EH (cell line): ENCODE measurements at places on chromosomes 5 and 9.

DNA sequence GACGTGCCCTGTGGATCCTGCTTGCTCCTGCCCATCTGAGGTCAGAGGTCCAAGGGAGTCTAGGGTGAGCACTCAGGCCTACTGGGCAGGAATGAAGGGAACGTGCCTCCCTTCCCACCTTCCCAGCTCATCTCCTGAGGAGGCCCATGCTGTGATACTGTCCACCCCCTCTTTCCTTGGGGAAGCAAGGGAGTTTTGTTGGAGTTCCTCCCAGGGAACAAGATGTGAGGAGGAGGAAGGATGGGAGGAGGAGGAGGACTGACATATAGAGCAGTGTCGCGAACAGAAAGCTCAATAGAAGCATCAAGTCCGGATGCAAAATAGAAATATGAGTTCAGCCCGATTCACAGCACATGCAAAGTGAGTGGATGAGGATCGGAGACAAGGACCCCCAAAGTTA, 41.0 kb downstream of the SLC6A7 start:
- DNase-seq: no peak

GRCh38 chr9:88072831-88073375, 65.4 kb downstream of the SPATA31C2 start:
- peak; percentile 69 for DNase-seq

GRCh38 chr5:14440582-14441431, 140.8 kb upstream of the OTULINL start:
- peak; percentile 98 for DNase-seq

- no peak for DNase-seq
Measured at GRCh38 chr5:6572825-6573380, 59.9 kb downstream of the NSUN2 start.

DNA sequence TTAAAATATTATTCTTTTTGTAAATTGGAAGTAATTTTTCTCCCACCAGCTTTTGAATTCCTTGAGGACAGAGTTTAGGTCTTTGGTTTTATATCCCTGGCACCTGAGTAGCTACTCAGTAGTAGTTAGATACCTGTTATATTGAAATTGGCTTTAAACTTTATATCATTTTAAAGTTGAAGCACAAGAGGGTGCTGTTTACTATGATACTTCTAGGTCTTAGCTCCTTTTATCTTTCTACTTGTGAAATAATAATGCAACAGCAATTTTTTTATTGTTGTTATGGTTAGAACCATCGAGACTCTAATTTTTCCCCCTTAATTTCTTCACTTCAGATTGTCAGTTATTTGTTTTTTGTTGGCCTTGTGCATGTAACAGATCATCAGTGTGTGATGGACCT, 46.3 kb downstream of the AP3S1 start:
- peak; percentile 36 for DNase-seq

DNA sequence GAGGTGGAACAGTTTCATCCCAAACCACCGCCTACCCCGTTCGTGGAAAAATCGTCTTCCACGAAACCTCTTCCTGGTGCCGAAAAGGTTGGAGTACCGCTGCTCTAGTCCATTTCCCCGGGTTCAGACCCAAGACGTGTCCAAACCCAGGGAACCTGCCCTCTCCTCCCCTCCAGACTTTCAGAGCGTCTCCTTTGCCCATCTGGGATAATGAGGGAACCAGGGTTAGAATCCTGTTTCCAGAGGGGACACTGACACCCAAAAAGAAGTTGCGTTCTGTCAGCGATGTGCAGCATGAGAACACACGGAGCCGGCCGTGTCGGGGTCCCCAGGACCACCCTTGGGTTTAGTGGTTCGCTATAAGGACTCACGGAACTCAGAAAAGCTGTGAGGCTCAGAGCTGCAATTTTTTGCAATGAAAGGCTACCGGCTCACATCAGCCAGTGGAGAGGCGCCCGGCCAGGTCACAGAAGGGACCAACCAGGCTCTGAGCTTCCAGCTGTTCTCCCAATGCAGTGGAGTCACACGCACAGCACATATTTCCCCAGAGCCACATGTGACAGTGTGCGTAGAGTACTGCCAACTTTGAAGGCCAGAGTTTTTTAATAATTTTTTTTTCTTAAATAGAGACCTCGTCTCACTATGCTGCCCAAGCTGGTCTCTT, 19.4 kb downstream of the LAMC3 start:
- DNase-seq: no peak

DNA sequence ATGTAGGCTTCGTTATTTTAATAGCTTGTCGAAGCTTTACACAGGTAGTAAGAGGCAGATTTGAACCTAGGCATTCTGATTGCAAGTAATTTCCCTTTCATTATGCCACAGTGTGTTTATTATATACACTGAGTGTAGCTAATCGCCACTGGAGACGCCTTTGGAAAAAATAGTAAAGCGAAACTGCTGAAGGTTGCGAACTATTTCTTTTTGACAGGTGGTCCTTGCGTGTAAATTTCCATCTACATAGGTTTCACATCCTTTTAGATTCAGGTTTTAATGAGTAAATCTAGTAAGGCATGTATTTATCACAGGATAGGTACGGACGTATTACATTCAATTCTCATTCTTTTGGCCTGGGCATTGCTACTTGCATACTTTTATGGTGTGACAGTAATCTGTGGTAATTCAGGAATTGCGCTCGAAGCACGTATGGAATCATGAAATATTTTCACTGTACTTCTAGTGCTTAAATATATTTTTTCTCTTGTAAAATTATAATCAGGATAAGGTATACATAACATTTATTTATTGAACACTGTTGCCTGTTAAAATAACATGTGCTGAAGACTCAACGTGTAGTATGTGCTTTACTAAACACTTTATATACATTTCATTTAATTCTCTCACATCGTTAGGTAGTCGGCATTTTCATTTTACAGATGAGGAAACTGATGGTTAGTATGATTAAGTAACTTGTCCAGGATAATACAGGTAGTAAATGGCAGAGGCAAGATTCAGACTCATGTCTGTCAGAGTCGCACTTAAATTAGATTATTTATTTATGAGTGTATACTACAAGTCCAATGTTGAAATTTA, 1.8 kb downstream of the MARCHF6 start:
- DNase-seq: peak; percentile 89

DNA sequence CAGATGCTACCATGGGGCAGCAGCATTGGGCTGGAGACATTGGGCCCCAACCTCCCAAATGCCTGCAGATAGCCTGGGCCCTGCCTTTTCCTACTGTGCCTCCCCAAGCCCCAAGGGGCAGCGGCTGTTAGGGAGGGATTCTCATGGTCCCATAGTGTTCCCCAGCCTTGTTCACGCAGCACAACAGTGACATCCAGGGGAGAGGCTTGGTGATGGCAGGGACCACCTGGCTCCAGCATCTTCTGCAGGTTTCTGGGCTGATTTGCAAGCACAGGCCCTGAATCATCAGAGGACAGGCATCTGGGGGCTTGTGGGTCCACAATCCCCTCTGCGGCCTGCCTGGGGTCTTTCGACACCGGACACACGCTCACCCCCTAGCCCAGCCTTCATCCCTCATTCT, 354.6 kb downstream of the SLIT3 start:
- no peak for DNase-seq

DNA sequence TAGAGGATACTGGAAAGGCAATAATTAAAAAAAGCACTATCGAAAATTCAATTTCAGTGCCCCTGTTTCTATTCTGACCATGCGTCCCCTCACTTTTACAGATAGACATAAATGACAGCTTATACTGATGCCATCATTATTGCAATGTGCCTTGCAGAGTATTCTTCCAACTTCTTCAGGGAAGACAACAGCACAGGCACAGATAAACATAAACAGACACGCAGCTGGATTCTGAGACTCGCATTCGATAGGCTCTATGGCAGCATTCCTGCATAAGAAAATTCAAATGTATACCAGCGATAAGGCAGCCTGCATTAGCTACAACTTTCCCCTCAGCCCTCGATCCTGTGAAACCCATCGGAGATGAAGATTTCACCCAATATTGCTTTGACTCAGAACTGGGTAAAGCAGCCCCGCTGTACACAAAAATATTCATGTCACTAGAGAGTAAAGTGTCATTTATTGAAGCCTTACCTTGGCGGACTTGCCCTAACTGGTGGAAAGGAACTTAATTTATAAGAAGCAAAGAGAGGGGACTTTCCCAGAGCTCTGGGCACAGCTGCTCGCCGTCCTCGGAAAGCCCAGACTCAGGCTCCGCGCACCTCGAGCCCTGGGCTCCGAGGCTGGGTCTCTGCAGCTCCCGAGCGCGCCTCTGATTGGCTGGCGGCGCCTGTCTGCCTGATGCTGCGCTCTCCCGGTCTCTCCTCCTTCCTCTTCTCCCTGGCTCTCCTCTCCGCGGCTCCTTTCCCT, at the start of gene CDH18:
TSS of gene CDH18 (minus strand) at position 589 of the 750 bp plus-strand sequence. CDS start 149,214 bp downstream, outside the sequence.
- DNase-seq: peak; percentile 70

DNA sequence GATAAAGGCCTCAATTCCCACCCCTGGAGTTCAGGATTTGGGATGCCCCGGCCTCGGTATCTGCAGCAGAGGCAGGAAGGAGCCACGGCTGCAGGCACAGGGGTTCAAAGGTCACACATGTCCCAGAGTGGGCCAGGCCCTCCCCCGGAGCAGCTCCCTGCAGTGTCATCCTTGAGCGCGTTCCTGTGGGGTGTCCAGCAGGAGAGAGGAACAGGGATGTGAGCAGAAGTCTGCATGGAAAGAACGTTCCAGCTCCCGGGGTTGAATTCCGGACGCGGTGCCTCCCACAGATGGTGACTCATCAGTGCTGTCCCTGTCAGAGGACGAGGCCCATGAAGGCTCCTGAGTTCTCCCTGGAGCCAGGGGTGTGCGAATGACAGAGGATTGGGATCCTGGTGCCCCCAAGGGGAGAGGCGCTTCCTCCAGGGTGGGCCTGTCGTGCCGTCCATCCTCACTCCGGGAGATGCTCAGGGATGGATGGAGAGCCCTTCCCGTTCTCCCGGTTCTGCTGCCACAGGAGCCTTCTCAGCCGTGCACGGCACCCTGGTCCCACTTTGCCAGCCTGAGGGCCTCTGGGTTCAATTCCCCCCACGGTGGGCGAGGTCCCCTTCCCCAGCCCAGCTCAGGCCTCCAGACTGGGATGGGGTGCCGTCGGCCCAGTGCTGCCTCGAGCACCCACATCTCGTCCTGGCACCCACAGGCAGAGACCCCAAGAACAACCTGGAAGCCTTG, 3.1 kb downstream of the LCN1 start:
- DNase-seq: peak; percentile 77

- DNase-seq: no peak
Measured at GRCh38 chr5:24232929-24233498, 411.8 kb downstream of the CDH10 start.

DNA sequence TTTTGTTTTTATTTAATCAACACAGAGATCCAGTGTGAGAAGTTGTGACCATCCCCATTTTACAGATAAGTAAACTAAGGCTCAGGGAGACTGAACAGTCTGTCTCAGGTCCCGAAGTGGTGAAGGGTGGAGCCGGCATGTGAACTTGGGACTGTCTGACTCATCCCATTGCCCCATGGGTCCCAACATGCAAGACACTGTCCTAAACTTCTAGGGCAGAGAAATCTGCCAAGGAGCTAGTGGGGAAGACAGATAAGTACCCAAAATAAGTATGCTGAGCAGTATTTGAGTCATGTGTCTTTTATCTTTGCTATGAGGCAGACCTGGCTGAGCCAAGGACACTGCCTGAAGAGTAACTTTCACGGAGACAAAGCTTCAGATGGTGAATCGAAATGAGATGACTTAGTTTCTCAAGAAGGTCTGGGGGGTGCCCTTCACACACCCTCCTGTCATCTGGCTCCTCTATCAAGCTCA, 64.3 kb upstream of the SLC25A51 start:
- peak; percentile 85 for DNase-seq

DNA sequence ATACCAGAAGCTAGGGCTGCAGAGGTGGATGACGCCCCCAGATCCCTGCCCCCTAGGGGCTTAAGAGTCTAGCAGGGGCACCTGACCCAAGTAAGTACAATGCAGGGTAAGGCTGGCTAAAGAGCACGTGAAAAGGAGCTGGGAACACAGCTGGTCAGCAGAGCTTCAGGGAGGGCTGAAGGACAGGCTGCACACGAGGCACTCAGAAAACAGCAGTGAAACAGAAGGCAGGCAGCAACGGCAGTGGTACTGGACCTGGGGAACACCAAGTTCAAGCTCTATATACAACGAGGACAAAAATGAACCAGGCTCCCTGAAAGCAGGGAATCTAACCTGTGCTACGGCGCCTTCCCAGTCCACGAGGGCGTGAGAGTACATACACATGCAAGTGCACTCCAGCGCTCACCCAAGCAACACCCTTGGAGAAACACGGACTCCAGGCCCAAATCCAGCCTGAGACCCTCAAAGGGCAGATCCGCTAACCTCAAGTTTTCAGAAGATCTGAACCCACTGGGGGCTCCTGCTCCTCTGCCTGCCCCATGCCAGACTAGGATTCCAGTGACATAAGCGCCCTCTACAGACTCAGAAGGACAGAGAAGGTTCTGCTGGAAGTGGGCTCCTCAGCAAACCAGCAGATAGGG, 57.4 kb downstream of the PSMB7 start:
- DNase-seq: peak; percentile 22

- no peak for DNase-seq
Measured at GRCh38 chr9:37337301-37337890, 85.1 kb upstream of the GRHPR start.
